ENCODE measurements at places on chromosomes 3 and 15.

GRCh38 chr15:52255008-52255407, 40.6 kb downstream of the MYO5C start:
- no peak for DNase-seq

- DNase-seq = no peak
These were observed 228.2 kb downstream of the OPA1 start for GRCh38 chr3:193821151-193821668.

- no peak for DNase-seq
These were observed 139.0 kb upstream of the CGNL1 start for GRCh38 chr15:57237301-57237642.

GRCh38 chr3:148367756-148368155, 329.9 kb upstream of the AGTR1 start:
- DNase-seq = no peak

GRCh38 chr3:182142928-182143327, 431.2 kb downstream of the SOX2 start:
- DNase-seq = no peak

DNA sequence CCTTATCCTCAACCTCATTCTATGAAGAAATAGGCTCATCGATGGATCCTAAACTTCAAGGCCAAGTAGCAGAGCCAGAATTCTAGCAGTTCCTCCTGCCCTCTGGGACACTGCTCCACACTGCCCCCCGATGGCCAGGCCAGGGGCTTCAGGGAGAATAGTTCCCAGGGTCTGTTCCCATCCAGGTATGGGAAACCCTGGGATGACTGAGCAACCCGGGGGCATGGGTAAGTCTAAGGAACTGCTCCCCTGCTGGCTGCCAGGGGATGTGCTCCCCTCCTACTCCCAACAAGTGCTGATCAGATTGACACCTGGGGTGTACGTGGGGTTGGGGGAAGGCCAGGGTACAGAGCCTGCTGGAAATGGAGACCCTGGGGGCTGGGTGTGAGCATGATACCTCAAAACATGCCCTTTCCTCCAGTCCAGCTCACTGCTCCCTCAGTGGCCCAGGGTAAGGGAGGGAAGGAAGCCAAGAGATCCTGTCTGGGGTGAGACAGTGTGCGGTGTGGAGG, 7.6 kb downstream of the ULK3 start:
- DNase-seq = peak; percentile 9

DNA sequence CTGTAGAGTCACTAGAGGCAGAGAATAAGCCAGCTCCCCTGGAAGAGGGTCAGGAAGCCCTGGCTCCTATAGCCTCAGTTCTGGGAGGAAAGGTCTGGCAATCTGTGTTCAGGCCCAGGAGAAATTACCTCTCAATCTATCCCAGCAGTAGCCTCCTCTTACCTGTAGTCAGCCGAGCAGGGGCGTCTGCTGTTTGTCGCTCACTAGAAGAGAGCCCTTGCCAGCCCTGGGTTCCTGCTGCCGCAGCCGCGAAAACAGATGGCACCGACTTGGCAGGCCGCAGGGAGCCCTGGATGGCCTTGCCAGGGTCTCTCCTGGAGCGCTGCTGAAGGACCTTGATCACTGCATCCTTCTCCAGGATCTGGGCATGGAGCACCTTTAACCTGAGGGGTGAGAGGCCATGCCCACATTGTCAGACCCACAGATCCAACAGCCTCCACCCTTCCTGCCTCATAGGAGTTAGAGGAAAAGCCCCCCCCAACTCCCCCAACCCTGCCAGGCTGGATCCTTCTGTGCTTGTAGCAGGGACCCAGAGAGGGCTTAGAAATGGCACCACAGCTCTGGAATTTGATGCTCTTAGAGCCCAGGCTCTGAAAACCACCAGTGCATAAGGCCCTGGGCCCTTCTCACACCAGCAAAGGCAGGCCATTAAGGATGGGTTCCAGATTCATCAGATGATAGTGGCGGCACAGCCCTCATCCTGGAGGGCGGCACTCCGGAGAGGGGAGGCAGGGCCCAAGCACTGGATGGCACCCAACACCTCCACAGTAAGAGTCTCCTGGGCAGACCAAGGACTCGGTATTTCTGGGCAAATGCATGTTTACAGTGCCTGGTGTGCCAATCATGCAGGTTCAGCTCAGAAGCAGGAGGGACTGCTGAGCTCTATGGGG, 14.9 kb downstream of the AMOTL2 start:
- DNase-seq = no peak

DNA sequence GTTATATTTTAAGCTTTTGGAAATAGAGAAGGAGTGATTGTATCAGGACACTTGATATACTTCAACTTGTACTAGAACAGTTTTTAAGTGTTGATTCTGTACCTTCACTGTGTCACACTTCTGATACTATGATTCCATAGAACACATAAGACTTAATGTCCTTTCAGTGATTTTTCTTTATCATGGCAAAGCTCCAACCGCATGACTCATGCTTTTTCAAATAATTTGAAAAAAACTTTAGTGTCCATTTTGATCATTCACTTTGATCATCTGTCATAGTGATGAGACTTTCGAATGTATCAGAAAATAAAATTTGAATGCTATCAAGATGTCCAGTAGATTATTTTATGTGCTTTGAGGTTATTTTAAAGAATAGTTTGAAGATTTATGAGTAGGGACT, 32.0 kb downstream of the AP4E1 start:
- no peak for DNase-seq

- DNase-seq = no peak
These were observed 12.3 kb downstream of the ZNF860 start for GRCh38 chr3:31993843-31994242.

DNA sequence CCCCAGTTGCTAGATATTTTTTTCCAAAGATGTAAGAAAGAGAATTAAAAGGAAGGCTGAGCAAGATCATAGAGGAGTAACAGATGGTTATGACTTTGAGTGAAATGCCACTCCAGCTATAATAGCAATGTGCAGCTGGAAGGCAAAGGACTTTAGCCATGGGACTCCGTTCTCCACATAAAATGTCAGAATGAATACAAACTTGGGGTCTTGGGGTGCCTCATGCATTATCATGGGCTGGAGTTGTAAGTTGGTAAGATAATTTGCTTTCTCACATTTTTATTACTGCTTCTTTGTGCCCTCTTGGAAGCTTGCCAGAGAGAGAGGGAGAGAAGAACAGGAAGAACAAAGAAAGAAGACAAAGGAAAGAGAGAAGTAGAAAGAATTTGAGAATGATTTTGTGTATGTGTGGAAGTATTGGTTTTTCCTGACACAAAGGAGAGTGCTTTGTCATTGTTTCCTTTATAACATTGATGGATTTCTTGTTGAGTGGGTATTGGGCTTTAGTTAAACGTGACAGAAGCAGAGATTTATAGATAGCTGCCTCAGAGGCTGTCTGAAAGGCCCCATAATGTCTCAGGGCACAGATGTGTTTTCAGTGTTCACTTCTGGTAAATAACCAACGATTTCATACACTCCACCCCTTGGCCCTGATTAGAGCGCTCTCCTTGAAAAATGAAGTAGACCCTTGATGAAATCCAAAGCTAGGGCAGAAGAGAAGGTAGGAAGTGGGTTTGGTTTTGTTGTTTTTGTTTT, 715.3 kb downstream of the NR2F2 start:
- DNase-seq = no peak

DNA sequence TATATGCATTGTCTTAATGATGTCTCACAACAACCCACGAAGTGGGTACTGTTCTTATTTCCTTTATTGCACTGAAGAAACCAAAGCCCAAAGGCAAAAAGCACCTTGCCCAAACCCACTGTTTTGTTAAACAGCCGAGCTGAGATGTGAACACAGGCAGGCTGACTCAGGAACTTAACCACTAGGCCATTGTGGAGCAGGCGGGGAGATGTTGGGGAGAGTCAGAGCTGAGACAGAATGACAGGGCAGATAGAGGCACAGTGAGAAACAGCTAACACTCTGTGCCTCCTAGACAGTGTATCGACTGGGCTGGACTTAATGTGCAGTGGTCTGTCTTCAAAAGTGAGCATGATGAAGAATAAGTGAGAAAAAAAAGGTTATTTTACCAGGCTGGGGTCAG, 56.5 kb downstream of the RPLP1 start:
- no peak for DNase-seq

- DNase-seq = no peak
These were observed 702.2 kb downstream of the NLGN1 start for GRCh38 chr3:174099724-174100123.

- no peak for DNase-seq
These were observed 73.2 kb downstream of the AAGAB start for GRCh38 chr15:67181221-67181639.

DNA sequence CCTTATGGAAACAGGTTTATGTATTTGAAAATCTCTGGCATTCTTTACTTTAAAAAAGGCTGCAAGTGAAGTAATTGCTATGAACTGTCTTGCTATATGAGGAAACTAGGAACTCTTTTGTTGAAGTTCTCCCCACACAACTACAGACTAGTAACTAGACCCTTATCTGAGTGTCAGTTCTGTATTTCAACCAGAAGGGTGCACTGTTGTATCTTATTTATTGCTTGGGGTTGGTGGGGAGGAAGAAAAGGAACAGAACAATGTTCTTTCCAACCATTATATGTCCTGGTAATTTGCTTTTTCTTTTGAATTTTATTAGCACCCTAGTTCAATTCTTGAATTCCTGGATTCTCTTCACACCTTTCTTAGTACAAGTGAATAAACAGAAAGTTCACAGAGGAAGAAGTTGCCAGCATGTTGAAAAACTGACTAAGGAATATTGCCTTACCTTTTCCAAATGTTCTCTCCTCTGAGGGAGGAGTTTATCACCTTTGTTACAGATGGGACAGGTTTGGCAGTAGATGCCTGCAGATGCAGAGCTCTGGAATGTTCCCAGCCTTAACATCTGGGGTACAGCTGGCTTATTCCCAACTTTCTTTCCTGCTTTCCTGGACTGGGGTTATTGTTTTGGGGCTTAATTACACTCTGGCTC, 162.4 kb upstream of the CFAP20DC start:
- no peak for DNase-seq

DNA sequence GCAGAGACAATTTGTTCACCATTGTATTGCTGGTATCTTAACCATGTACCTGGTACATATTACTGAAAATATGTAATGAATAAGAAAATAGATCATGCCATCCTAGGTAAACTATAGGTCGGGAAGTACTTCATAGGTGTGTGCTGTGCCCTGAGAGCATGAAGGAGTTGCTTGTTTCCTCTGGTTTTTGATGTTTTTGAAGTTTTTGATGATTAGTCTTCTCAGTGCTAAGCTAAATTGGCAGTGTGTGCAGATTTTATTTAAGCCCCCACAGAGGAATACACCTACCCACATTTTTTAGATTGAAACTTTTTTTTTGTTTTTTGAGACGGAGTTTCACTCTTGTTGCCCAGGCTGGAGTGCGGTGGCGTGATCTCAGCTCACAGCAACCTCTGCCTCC, 16.6 kb downstream of the HMG20A start:
- no peak for DNase-seq

DNA sequence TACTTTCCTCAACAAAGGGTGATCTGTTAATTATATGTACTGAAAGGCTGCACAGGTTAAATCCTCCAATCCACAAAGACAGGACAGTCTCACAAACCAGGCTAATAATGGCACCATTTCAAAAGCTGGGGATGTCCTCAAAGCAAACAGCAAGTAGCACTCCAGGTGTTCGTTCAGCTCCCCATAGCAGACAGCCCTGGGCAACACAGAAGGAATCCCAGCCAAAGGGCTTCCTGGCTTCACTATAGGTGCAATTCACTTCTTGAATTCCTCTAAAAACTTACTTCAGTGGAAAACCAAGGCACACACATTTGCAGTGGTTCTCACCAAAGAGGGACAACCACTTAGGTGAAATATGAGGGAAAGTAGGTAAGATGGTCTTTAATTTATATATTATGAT, 166.7 kb downstream of the CTNNB1 start:
- DNase-seq = no peak

GRCh38 chr3:130699765-130700164, 46.9 kb downstream of the PIK3R4 start:
- no peak for DNase-seq

DNA sequence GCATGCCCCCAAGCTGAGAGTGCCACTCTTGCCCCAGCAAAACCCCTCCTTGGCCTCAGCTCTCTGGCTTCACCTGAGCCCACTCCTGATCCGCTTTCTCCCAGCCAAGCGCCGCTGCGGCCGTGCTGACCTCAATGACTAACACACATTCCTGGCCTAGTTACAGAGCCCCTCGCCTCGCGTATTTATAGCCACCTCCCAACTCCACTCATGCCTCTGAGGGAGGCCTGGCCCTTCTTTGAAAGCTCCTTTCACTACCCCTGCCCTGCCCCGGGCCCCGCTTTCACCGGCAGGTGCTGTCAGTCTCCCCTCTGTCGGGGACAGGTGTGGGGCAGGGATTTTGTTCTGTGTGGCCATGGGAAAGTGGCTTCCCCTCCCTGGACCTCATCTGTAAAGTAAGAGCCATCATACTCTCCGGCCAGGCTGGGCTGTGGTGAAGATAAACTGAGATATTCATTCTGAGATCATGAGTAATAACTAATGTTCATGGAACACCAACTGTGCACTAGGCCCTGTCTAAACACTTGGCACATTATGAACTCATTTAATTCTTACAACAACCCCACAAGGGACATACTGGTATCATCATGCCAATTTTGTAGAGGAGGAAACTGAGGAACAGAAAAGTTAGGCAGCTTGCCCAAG, 13.2 kb upstream of the ATP2B2 start:
- no peak for DNase-seq

DNA sequence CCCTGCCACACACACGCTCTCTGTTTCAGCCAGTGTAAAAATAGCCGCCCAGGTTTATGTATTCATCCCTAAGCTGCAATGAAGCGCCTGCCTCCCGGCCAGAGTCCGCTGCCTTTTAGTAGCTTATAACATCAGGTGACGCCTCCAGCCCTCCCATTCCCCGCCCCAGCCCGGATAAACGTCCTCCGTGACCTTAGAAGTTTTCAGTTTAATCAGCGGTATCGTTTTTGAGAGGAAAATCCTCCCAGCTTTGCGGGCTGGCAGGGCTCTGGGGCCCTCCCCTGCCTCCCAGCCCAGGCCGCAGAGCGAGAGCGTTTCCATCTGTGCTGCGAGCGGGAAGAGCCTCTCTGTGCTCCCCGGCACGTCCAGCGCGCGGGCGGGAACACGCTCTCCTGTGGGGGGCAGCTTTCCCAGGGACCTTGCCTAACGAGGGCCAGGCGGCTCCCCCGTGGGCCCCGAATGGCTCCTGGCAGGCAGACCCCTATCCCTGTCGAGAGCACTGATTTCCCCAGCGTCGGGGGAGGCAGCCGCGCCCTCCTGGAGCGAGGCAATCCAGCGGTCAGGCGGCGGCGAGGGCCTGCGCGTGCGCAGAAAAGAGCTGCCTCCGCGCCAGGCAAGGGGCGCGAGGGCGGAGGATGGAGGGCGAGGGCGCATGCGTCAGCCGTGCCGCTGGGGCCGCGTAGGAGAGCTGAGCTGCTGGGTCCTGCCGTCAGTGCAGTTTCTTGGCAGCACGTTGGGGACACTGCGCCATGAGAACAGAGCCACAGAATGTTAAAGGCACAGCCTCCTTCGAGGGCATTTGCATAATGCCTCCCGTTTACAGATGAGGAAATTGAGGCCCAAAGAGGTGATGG, 71.1 kb downstream of the CCNL1 start:
- DNase-seq = no peak

DNA sequence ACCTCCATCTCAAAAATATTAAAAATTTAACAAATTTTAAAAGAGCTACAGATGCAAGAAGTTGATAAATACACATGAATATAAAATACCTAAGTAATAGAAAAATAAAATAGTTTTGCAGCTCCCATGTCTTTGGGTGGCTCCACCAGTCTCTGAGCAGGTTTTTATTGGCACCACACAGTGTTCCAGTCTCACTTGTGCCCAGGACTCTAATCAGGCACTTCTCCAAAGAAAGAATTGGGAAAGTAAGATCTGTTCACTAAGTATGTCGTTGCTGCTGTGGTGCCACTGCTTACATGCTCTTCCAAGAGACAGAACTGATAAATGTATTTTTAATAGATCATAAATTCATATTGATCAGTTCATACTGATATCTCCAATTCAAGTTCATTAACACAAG, 92.5 kb upstream of the ABI3BP start:
- no peak for DNase-seq
